ENCODE measurements at places on chromosomes 1 and 21. TPM values are rescaled to one million over a fixed set of nuclear protein-coding genes. Genes with fewer than 3 reads are reported as not detected.

GRCh38 chr1:29933067-29933466, 696.7 kb downstream of the PTPRU start:
- no peak for DNase-seq

- DNase-seq: no peak
Measured at GRCh38 chr1:73868810-73869336, 329.1 kb downstream of the LRRIQ3 start.

DNA sequence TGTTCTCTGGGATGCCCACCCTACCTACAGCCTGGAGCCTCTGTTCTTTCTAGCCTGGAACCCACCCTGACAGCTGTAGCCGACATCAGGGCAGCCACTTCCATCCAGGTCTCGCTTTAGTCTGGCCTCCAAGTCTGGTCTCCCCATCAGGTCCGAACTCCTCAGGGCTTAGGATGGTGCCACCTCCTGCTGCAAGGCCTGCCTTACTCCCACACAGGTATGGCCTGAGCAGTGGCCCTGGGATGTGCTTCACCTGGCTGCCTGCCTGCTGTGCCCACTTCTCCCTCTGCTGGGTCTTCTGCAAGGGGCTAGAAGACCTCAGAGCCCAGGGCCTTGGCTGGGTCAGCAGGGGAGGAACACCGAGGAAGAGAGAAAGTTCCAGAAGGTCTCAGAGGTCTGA, 35.7 kb upstream of the MAGOH start:
- DNase-seq: no peak

DNA sequence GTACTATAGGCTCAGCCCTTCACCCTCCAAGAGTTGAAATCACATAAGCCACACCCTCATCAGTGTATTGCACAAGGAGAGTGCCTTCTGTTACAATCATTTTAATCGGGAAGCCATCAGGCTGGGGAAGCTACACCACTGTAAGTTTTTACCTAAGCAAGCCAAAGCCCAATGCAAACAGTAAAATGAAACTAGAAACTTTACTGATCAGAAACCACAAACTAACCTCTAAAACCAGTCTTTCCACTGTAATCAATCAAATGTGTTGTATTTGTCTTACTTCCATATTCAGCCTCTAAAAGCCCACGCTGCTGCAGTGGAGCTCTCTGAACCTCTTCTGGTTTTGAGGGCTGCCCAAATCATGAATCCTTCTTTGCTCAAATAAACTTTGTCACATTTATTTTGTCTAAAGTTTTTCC, 26.2 kb downstream of the CAPN8 start:
- no peak for DNase-seq

CELA2A gene
- total RNA-seq: not detected

Measured in breast epithelium (tissue), 4 donors.